ENCODE measurements at places on chromosomes 3 and 15.

GRCh38 chr3:1700650-1701049, 398.0 kb upstream of the CNTN4 start:
- no peak for DNase-seq

- no peak for DNase-seq
These were observed 126.3 kb downstream of the APBA2 start for GRCh38 chr15:29012097-29012496.

DNA sequence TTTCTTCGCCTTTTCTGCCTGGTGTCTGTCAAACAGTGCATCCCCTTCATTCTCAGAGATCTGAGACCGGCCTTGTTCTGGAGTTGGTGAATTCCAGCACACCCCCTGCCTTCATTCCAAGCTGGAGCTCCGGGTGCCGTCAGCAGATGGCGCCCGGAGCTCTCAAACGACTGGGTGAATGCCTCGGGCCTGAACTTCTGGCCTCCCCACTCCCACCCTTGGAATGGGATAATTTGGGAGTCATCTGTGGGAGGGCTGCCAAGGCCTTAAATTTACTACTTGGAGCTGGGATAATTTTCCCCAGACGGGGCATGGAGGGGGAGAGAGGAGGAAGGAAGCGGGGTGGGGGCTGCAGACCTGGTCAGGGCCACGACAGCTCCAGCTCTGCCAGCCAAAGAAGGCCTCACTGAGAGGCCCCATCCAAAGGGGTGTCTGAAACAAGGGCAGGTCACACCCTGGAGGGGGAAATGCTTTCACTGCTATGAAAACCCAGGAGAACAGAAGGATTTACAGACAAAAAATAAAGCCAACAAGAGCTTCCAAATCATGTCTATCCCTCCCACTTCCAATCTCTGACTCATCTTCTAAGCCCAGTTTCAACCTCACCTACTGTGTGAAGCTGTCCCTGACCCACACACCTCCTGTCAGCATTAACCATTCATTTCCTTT, 187.9 kb downstream of the OPA1 start:
- DNase-seq = peak; percentile 80

DNA sequence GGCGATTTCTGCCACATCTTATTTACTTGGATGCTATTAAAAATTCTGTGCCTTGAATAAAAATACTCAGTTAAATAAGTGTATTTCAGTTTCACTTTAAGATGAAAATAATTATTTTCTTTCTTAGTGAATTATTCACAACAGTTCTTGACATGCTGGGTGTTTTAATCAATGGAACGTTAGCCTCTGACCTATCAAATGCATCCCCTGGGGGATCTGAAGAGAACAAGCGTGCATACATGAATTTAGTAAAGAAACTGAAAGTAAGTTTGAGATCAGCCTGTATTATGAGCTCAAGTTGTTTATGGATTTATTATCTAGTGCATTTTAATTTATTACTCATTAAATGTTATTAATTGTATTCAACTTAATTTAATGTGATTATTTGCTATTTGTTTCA, 597 bp downstream of the P2RY12 start:
- DNase-seq = no peak

DNA sequence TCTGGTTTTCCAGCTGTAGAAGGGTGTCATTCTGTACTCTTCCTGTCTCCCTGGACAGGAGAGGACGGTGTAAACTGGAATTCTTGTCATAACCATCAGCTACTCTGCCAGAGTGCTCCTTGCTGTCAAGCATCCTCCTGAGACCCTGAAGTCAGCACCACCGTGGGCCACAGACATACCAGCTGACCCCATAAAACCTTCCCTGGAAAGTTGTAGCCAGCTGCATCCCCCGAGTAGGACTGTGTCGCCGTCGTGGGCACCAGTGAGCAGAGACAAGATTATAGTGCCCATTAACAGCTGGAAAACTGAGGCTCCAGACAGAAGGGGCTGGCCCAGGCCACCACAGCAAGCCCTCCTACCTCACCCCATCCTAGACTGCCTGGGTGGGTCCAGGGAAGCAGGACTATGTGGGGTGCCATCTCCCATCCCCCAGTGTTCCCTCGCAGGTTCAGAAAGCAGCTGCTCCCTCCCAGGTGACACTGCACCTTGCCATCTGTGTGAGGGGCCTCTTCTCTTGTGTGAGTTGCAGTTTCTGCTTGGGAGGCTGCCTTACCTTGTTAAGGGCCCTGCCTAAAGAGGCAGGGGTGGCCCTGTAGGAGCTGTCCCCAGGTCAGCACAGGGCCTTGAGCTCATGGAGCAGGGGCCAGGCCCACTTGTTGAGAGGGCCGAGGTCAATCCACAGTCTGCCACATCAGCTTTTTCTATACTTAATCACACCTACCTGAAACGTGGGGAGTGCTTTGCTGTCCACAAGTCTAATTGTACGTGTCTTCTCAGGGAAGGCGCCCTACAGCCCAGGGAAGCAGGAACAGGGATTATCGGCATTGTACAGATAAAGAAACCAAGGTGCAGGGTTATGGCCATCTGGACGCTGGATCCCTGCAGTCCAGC, 191.9 kb upstream of the LINGO1 start:
- DNase-seq = no peak

DNA sequence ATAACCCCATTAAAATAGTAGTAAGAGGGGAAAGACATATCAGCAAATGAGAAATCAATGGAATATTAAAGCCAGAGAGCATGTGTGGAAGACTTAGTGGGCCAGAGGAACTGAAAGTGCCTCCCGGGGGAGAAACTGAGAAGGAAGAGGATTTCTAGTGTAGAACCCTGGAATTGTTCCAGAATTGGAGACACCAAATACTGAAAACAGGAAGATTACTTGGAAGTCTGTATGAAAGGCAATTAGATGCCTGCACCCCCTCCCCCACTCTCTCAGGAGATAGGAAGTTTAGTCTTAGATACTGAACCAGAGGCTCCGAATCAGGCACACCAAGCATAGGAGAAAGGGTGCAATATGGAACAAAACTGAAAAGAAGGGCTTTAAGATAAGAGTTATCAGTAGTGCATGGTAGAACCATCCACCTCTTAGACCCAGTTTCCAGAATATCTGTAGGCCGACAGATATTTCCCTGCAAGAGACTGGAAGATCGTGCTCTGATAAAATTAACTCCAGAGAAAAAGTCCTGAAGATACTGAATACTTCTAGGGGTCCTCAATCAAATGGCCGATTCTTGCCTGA, 32.4 kb downstream of the KLHL18 start:
- peak; percentile 6 for DNase-seq
